ENCODE measurements at places on chromosomes 1 and 21.

DNA sequence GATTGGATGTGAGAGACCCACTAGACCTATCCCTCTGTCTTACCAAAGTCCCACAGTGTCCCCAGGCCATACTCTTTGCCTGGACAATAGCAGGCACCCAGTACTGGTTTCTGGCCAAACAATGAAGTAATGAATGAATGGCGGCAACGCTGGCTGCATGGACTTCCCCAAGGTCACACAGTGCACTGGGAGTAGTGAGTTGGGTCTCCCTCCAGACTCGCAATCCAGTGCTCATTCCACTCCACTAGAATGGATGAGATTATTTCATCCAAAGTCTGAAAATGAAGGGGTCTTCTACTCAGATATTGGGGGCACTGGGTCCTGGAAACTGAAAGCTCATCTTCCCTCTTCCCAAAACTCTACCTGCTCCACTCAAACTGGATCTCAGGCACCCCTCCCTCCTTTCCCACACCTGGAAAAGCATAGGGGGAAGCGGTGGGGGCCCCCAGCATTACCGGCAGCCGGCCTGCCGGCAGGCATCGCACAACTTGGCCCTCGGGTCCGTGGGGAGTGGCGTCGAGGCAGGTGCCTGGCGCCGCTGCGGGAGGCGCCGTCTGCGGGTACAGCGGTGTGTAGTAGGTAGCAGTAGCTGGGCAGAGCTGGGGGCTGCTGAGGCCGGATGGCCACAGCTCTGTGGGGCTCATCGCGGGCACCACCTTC is 816 bp downstream of the E2F2 start:
- no peak for DNase-seq

DNA sequence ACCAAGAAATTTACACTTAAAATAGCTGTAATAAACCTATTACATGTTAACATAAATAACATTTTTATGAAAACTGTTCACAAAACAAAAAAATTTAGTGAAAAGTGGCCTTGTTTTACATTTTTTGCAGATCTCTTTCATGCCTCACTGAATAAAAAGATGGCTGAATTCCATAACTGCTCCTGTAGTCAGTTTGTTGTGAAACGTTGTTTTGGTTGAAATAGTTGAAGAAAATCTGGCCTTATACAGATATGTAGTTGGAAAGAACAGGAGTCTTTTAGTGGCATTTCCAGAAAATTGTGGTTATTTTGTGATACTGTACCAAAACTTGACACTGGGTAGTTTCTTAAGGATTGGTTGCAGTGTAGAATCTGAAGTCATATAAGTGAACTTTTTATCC is 18.1 kb downstream of the ITSN1 start:
- no peak for DNase-seq

- DNase-seq: no peak
Observed at GRCh38 chr1:68651115-68651514, 154.2 kb upstream of the DEPDC1 start.

DNA sequence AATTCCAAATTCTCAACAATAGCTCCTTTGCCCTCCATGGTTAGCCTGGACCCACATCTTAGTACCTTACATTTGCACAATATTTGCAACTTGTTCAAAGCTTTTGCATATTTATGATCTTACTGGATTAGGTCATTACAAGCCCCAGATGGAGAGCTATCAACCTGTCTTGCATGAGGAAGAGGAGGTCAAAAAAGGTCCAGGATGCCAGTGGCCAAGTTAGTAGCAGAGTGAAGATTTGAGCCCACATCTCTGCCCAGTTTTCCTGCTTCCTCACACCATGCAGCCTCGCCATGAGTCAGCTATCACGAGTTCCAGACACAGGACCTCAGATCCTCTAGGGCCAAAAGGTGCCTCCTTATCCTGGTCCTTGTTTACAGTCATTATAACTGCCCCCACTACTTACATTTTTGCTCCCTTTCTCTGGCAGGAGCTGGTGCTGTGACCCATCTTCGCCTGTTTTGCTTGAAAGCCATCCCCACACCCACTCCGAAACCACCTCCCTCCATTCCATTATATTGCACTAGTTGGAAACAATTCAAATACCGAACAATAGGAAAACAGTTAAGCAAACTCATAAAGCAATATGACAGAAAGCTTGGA is 5.0 kb upstream of the AHCYL1 start:
- no peak for DNase-seq

DNA sequence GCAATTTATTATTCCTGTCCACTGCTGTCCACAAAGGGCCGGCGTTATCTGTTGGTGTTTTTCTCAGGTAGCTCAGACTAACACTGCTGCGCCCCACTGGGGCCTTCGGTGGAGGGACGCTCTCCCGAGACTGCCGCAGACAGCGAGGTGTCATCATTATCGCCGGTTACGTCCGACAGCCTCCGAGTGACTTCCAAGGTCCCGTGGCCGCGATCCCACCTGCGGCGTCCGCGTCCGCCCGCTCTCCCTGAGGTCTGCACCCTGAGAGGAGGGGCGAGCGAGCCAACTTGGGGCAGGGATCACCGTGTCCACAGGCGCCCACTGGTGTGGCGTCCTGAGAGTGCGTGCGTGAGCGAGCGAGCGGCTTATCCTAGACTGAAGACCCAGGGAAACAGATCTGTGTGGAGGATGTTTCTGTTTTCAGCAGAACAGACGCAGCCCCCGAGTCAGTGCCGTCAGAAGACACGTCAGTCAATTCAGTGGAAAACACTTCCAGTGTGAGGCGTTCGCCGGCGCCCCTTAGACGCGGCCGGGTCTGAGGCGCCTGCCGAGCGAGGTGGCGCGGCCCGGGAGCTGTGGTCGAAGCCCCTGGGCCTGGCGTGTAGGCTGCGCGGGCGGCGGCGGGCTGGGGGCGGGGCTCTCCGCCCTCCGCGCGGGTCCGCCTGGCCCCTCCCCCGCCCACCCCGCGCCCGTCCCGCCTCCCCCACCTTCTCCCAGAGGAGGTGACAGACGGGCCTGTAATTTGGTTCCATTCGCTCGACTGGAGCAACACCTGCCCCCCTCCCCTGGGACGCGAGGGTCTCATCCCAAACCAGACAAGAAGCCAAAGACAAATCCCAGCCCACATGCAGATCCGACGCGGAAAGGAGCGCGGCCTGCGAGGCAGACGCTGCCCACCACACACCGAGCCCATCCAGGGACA is 12.6 kb downstream of the NHLH2 start:
- no peak for DNase-seq

DNA sequence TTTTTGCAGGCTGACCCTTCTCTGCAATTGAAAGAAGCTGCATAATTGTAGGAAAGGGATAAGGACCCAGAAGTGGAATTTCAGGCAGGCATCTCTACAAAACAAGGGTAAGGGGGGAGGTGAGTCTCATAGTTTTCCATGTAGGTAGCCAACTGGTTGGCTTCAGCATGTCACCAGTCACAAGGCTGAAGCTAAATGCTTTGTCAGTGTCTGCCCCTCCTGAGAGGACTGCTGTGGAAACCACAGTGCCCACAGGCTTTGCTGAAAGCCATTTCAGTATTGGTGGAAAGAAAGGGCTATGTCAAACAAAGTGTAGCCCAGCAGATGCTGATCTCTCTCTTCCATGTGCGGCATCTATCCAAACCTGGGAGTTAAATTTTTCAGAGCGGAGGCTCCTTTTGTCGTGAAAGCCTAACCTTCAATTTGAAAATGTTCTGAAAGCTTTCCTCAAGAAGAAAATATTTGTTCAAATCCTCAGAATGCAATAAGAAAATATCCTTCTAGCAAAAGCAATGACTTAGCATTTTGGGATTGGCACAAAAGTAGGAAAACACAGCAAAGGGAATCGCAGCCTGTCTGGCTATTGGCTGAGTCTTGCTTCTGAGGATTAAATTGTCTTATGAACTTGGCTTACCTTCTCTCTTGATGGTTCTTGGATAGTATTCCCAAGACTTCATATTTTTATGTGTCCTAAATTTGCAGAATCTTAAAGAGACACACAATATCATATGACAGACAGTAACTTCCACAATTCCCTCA is 591.7 kb downstream of the PLPP3 start:
- no peak for DNase-seq

DNA sequence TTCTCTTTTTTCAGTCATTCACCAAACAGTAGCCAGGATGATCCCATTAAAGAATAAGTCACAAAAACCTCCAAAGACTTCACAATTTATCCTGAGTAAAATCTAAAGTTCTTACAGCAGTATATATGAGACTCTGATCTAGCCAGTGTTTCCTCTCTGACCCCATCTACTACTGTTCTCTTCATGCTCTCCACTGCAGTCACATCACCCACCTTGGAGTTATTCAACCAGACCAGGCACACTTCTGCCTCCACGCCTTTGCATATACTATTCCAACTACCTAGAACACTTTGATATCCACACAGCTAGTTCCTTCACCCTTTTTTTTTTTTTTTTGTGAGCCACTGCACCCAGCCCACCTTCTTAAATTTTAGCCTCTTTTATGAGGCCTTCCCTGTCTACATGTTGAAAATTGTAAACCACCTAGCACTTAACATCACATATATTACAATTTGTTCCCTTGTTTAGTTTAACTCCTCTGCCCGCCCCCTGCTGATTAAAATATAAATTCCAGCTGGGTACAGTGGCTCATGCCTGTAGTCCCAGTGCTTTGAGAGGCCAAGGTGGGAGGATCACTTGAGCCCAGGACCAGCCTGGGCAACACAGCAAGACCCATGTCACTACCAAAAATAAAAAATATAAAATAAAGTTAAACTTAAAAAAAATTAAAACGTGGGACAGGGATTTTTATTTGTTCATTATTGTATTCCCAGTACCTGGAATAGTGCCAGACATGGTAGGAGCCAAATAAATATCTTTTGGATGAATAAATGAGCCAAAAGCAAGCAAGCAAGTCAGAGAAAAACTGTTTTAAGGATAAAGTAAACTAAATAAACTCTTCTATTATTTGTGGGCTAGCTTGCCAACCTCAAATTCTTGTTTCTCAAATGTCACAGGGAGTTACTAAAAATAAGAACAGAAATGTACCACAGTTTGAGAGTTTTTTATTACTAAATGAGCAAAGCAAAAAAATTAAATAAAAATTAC is 35.2 kb upstream of the MUTYH start:
- no peak for DNase-seq

DNA sequence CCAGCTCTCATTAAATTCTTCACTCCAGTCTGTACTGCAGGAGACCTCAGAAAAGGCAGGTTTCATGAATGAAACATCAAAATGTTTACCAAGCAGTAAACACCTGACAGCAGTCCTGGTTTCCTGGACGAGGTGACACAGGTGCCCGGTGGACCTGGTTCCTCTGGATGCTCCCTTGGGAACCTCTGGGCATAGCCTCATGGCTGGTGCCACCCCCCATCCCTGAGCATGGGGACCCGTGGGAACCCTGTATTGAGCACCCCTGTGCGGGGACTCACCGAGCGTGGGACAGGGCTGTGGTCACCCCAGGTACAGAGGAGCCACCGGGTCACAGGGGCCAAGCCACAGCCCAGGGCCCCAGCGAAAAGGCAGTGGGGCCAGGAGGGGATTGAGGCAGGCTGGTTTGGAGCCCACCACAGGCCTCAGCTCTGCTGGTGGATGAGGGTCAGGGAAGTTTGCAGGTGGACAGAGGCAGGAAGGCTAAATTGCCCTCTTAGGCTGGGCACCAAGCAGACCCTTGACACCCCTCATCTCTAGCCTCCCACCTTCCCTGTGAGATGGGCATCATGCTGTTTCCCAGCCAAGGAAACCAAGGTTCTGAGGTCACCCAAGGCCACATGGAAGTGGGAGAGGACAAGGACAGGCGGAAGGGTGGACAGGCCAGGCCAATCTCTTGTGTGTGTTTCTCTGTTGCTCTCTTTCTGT is 158.4 kb downstream of the PTPRU start:
- DNase-seq: no peak

- DNase-seq: no peak
Observed at GRCh38 chr1:160243767-160244166, 18.6 kb downstream of the DCAF8 start.

- DNase-seq: no peak
Observed at GRCh38 chr21:40947713-40948112, 100.8 kb upstream of the DSCAM start.

DNA sequence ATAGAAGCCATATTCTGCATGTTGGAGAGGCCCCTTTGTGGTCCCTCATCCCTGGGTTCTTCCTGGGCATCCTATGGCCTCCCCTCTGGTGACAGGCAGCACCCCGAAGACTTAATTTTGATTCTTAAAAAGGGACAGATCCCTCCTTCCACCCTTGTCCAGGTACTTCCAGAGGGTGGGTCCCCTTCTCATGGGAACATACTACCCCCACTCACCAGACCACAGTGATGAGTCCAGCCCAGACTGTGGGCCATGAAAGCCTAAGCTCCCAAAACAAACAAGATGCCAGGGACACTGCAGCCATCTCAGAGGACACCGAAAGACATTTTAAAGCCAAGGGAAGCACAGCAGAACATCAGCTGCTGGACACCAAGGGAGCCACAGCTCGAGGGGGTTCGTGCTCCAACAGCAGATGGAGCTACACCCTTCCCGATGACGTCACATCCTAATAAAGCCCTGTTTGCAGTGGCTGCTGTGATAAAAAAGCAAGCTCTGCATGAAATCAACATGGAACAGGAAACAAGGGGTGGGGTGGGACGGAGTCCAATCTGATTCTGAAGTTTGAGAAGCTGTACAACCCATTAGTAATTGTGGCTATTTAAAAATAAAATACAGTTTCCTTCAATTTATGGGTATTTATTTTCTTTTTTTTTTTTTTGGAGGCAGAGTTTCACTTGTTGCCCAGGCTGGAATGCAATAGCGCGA is 32.4 kb downstream of the GNB1 start:
- no peak for DNase-seq

- DNase-seq: peak; percentile 36
Observed at GRCh38 chr1:66247415-66248208, 286.3 kb upstream of the SGIP1 start.

- DNase-seq: no peak
Observed at GRCh38 chr1:39622427-39622826, 17.0 kb downstream of the HEYL start.

- DNase-seq: no peak
Observed at GRCh38 chr1:85153149-85153891, 47.5 kb downstream of the SYDE2 start.

DNA sequence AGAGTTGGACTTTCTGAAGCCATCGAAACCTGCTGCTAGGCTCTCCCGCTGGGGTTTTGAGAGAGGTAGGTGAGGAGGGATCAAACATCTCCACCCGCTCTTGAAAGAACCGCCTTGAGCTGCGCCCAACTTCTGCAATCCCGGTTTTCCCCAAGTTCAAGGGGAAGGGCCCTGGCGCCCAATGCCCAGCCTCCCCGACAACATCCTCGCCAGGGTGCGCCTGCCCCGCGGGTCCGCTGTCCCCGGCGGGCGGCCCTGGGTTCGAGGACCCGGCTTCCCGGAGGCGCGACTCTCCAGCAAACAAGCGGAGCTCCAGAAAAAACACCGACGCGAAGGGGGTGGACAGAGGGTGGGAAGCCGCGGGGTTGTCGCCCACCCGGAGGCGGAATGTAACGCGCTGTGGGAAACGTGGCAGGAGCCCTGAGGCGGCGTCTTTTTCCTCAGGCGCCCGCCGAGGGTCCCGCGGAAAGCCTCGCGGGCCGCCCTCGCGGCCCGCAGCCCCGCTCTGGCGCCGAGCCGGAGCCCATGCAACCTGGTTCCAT is 607 bp downstream of the BTG3 start:
- no peak for DNase-seq
